Right ventricle myocardium inferior (tissue), 1 donor: ENCODE measurements at places on chromosomes 7 and 10.

GRCh38 chr10:131109726-131110125, 201.8 kb downstream of the TCERG1L start:
- no peak for DNase-seq

GRCh38 chr7:3302681-3303320, 1.7 kb downstream of the SDK1 start:
- DNase-seq = no peak

DNA sequence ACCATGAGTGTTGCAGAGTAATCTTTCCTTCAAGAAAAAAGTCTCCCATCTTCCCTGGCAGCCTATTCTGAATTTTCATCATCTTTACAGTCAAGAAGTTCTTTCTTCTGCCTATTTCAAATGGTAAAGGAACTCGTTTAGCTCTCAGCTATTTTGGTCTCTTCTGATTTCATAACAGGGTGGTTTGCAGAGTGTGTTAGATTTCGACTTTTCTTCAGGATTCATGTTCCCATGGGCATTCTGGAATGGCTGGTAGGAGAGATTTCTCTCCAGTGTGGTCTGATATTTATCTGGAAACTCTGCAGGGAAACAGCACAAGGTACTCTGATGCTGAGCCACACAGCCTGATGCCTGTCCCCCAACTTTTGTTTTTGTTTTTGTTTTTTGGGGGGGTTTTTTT, 111.1 kb upstream of the FAM171A1 start:
- DNase-seq = no peak

DNA sequence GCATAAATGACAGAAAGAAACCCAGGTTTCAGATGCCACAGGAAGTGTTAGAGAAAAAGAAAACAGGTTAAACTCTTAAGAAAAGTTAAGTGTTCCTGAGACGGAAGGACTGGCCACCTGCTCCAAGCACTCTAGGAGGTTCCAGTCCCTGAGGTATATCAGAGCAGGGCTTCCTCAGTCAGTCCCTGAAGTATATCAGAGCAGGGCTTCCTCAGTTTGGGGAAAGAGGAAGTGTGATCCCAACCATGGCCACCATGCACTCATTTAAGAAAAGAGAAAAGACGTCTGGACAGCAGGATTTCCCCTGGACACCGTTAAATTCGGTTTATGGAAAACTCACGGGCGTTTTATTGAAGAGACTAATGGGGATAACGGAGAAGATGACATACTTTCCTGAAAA, 133.4 kb upstream of the PFKP start:
- DNase-seq = no peak

- no peak for DNase-seq
Observed at GRCh38 chr7:33849004-33849403, 56.3 kb upstream of the BMPER start.

GRCh38 chr7:159191236-159191635, 46.6 kb upstream of the VIPR2 start:
- DNase-seq = no peak

DNA sequence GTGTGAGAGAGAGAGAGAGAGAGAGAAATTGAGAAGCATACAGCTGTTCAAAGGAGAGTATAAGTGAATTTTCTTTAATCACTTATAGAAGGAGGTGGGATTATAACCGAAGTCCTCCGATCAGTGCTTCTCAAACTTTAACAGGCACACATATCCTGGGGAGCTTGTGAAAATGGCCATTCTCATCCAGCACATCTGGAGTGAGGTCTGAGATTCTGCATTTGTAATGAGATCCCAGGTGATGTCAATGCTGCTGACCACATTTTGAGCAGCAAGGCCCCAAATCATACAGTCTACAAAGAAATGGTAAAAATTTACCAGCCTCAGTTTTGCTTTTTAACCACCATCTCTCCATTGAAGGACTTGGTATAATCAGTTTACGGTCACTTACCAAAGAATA, 219.0 kb downstream of the PTEN start:
- DNase-seq = no peak

- DNase-seq = no peak
Observed at GRCh38 chr10:86064931-86065662, 301.5 kb downstream of the GRID1 start.

DNA sequence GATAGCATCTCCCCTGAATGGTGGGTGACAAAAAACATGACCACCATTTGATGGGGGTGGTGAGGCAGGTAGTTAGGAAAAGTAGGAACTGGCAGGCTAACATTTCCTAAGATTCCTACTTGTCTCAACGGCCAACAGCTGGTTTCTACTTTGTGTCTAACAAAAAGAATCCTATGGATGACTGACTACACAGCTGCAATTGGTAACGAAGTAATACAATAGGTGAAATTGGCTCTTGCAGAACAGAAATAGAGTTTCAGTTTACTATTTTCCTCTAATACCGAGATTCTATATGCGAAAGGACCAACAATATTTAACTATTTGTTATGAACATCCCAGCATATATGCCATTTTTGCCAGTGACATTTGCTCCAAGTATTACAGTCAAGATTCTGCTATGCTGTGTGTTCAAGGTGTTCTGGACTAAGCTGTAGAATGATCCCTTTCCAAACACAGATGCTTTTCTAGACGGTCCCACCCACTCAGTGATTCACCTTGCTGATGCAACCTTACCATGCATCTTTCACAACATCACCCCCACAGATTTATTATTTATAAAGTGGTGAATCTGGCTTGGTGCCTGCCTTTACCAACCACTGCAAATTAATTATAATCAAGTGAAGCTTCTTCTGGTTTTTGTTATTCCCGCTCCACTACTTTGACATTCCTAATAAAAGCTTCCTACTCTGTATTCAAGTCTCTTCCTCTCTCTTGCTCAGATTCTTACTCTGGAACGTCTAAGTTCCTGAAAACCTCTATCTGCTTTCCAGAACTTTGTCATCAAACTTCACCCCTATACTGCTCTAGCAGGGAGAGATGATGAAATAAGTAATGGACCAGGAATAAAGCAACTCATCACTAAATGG, 16.8 kb downstream of the BBIP1 start:
- DNase-seq = no peak

GRCh38 chr7:94449151-94449725, 54.5 kb downstream of the COL1A2 start:
- no peak for DNase-seq

DNA sequence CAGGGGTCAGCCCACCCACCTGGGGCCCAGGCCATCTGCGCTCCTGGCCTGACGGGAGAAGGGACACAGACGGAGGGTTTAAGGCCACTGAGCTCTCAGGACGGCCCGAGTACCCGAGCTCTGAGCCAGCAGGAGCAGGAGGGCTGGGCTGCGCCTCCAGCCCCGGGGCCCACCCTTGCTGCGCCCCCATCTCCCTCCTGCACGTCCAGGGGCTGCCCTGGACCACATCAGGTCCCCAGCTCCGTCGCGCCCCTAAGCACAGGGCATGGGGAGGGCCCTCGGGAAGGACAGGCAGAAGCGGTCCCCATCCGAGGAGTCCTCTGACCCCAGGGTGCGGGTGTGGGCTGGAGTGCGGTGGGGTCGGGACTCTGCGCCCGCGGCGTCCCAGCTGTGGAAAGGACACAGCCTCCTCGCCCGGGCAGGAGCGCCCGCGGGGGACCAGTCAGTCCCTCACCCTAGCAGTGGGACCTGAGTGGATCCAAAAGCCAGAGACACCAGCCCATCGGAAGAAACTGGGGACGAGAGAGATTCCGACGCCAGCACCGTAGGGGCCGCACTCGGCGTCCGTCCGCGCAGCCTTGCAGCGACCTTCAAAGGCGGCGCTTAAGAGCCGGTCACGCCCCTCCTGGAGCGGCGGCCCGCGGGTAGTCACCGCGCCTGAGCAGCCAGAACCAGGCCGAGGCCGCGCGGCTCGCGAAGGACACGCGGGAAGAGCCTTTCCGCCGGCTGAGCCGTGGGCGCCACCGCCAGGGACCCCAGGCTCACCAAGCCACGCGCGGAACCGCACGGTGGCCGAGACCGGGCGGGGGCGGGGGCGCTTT, 15.9 kb downstream of the CAMK2B start:
- peak; percentile 86 for DNase-seq

GRCh38 chr7:28990200-28990960, 32.2 kb upstream of the TRIL start:
- DNase-seq = peak; percentile 82

DNA sequence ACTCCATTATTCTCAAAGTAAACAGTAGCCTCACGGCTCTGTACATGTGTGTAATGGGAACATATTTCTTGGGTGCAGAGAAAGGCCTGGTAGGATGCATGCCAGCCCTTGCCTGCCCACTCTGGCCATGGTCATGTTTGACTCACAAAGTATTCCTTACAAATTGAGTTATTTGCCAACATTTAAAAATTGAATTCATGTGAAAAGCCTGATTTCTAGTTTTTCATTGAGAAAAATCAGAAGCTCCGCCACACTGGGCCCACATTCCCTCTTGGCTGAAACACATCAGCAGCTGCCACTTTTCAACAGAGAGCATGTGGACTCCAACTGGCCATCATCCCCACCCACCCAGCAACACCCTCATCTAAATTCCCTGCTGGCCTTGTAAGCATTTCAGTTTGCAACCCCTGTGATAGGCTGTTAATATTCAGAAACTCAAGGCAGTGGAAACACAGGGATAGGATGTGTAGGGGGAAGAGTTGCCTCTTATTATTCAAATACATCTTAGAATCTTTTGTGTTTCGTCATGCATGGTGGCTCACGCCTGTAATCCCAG, 40.9 kb downstream of the CDH23 start:
- DNase-seq = no peak

DNA sequence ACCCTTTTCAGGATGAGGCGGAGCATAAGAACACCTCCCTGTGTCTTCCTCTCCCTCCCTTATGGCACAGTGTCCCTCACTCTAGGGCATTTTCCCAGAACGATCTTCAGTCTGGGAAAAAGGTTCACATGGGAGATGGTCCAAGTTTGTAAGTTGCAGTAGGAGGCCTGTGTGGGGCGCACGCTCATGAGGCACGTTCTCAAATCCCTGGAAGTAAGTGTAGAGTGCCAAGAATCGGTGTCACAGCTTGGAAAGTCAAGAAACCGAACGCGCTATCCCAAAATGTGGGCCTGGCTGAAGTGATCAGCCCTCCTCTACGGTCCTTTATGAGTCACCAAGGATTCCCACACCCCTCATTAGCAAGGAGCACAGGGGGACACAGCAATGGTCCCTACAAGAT, 23.9 kb upstream of the SMARCD3 start:
- DNase-seq = no peak

GRCh38 chr7:134530460-134530859, 3.1 kb downstream of the AKR1B10 start:
- no peak for DNase-seq

DNA sequence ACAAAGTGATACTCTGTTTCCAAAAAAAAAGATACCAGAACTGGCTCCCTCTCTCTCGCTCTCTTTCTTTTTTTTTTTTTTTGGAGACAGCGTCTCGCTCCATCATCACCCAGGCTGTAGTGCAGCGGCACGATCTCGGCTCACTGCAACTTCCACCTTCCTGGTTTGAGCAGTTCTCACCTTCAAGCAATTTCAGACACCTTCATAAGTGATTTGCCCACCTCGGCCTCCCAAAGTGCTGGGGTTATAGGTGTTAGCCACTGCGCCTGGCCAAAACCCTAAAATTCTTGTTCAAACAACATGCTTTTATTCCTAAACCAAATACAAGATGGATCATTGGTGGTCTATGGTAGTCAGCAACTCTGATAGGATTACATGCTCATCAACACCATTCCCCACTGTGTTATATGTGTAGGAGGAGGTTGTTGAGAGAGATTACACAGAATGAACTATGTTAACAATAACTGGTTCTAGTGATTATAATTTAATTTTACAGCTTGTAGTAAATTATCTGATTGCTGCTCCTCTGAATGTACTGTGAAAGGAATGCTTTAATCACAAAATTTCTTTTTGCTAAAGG, 15.5 kb downstream of the ACBD5 start:
- no peak for DNase-seq

DNA sequence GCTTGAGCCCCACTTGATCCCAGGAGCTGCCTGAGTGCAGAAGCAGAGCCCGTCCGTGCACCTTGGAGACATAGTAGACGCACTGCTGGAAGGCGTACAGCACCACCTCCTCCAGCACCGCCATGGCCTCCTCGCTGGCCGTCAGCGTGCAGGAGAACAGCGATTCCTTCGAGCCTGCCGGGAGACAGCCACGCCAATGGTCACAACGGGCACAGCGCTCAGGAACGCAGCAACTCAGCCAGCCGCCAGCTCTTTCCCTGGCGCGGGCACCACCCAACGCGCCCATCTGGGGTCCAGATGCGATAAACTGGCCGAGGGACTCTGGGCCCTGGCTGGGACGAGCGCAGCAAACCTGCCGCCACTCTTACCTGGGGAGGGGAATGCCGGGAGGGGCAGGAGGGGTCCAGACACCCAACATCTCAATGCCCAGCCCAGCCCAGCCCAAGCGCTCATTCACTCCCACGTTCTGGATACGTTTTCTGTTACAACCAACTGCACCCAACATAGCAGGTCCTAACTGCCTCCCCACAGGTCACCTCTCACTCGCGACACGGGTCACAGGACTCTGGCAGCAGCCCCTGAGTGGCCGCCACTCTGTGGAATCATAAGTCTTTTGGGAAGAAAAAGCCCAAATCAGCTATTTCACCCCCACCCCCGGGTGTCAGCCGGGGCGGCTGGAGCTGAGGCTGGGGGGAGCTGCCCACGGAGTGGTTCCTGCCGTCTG, 41.9 kb downstream of the AP5Z1 start:
- DNase-seq = no peak

DNA sequence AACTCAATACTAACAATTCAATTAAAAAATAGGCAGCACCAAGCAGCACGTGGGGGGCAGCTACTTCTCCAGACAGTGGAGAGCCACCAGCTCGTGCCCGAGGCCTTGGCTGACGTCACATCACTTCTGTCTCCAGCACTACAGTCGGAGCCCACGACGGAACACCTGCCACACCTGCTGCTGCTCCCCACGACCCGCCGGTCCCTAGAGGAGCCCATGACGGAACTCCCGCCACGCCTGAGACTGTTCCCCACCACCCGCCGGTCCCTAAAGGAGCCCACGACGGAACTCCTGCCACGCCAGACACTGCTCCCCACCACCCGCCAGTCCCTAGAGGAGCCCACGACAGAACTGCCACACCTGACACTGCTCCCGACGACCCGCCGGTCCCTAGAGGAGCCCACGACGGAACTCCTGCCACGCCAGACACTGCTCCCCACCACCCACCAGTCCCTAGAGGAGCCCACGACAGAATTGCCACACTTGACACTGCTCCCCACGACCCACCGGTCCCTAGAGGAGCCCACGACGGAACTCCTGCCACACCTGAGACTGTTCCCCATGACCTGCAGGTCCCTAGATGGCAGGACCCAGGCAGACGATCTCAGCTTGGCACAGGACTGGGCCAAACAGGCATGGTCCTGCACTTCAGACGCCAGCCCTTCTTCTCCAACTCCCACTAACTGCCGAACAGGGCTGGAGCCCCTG, 258.0 kb downstream of the ELFN1 start:
- DNase-seq = peak; percentile 40

- DNase-seq = no peak
Observed at GRCh38 chr7:47253650-47254080, 328.2 kb downstream of the TNS3 start.

GRCh38 chr7:134108802-134109201, 18.3 kb upstream of the LRGUK start:
- DNase-seq = no peak
